ENCODE measurements at places on chromosomes 6 and 20.

DNA sequence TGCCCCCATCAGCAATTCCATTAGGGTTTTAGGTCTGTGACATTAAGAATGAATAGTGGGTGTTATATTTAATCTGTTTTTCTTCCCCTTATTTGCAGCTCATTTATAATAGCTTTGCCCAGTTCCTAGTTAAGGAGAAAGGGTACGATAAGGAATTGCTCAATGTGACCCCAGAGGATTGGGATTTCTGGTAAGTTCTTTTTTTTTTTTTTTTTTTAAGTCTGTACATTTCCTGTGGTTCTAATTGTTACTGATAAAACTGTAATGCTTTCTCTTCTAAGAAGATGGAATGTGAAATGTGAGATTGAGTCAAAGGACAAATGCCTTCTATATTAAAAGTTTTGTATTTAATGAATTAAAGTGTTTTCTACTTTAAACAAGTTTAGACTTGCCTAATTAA is 5.5 kb downstream of the NT5DC1 start:
- DNase-seq: no peak

DNA sequence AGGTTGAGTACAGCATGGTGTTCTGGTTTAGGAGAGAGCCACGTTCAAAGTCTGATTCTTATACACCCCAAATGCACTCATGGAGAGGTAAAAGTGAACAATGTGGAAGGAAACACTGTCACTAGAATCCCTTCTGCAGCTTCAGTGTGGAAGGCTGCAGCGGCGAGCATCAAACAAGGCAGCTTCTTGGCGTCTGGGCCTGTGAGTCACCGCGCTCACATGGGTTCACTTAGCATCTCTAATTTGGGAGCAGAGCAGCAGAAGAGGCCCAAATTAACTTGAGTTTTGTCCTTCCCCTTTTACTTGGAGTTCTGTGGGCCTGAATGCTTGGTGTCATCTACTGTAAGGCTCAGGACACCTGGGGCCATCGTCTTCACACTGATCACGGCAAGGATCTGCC is 10.9 kb upstream of the E2F1 start:
- DNase-seq: no peak

DNA sequence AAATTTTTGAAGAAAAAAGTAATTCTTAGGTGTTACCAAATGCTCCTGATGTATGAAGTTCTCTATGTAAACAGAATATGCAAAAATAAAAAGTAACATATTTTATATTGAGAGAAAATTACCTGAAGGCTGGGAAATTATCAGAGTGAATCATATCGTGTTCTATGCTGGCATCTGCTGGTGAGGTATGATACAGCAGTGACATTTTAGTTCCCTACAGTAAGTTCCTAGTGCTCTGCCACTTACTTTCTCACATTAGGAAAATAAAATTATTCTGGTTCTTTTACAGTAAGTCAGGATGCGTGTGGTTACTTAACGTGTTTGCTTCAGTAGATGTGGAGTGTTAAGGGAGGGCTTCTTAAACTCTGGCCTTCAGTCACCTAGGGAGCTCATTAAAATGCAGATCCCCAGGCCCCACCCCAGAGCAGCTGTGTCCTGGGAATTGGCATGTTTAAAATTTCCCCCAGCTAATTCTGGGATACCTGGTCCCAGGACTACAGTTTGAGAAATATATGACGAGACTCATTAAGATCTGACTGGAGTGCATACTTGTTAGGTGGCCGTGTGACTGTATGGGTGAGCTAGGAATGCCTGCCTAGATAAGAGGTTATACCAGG is 3.2 kb downstream of the ACTR5 start:
- no peak for DNase-seq

DNA sequence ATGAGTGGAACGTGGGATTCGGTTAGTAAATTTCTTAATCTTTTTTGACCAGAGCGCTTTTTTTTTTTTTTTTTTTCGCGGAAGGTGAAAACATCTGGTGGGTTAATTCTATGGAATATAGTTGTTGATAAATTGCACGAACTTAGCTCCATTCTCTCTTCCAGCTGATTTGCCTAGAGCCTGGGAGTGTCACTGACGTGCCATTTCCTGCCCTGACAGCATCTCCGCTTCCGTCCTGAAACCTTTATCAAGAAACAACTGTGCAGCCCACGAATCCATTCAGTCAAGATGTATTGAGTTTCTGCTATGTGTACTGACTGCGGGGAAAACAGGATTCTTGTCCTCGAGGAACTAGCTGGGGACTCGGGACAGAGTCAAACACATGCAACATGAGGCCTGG is 59.5 kb upstream of the TGM3 start:
- DNase-seq: no peak

DNA sequence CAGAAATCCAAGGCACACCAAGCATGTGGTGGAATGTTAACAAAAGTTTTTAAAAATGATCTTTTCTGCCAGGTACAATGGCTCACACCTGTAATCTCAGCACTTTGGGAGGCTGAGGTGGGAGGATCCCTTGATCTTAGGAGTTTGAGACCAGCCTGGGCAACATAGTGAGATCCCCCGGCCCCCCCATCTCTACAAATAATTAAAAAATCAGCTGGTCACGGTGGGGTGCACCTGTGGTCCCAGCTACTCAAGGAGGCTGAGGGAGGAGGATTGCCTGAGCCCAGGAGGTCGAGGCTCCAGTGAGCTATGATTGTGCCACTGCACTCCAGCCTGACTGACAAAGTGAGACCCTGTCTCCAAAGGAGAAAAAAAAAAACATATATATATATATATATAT is 8.0 kb downstream of the RIPK1 start:
- DNase-seq: no peak

GRCh38 chr6:129211626-129212025 is 328.7 kb downstream of the LAMA2 start:
- DNase-seq: no peak

DNA sequence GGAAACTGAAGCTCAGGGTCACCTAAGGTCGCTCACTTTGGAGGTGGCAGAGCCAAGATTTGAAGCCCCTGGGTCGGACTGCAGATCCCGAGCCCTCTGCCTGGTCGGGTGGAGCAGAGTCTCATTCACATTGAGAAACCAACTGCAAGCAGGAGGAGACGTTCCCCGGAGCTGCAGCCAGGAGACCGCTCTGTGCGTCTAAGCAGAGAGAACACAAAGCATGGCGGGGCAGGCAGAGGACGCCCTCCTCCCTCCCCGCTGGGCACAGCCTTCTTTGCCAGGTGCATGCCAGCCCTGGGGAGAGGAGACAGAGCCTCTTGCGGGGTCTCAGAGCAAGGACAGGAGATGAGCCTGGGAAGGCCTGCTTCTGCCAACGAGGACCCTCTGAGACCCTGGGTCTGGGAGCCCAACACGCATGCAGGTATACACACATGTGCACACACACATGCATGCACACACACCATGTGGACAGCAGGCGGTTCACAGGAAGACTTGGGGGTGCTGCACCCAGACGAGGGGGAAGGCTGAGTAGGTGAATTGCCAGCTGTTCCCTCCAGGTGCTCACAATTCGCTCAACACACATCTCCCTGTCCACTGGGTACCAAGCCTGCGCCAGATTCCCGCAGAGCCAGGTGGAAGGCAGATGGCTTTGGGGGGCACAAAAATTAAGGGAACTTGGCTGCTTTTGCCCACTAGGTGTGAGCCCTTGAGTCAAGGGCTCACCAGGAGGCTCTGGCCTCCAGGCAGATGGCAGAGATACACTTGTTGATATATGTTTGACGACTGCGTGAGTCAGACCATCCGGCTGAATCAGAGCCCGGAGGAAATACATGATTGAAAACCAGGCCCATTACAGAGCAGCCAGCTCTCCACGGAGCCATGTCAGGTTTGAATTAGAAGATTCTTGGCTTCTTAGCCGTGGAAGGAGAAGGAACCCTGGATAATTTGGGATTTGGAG is 5.5 kb upstream of the NTSR1 start:
- DNase-seq: no peak

DNA sequence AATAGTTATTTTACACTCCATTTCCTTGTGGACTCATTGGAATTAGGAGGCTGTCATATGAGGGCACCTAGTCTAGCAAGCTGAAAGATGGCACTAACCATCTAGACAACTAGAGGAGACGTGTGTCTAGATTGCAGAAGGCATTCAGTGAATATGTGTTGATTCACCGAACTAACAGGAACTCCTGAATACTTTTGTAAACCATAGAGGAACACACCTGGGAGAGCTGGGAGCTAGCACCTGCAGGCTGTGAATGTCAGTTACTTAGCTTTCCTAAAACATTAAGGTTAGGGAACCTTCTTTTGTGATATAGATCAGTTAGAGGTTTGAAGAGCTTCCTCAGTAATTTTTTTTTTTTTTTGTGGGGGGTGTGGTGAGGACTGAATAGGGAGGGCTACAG is 7.7 kb downstream of the OPN5 start:
- no peak for DNase-seq

GRCh38 chr6:74610352-74610751 is 595.5 kb downstream of the COL12A1 start:
- DNase-seq: no peak

GRCh38 chr6:157230910-157231309 is 92.4 kb downstream of the TMEM242 start:
- no peak for DNase-seq

DNA sequence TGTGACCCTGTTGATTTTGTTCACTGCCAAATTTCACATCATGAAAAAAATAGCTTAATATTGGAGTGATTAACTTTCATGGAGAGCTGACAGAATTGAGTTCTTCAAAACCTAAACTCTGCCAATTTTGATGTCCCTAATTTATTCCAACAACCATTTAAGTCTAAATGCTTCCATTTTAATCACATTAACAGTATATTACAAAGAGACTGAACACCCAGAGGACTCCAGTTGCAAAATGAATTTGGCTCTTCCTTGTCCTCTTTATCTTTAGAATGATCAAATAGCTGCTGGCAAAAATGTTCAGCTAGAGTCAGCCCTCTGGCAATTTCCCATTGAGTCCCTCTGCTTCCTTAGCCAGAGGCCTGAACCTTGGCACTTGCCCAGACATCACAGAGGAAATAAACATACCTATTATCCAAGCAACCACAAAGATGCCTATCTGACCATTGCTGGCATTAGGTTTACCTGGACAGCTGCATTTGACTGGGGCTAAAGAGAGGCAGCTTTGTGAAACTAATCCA is 299.0 kb upstream of the STXBP5 start:
- DNase-seq: no peak

- DNase-seq: no peak
Observed at GRCh38 chr6:161368514-161368913, 94.7 kb upstream of the AGPAT4 start.

DNA sequence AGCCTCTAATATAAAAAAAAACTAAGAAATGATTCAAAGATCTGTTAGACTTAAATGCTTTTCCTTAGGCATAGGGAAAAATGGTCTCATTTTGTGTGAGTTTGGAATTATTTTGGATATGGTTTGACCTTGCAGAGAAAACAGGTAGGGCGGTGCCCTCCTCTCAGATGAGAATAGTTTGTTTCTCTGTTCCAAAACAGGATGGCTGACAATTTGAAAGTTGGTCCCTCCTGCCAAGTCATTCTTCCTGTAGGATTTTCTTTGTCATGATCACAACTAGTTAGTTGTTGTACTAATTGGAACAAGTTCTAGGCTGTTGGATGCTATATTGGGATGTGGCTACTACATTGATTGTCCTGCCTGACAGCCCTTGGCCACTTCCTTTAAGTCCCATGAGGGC is 108.6 kb downstream of the BCKDHB start:
- no peak for DNase-seq

- DNase-seq: no peak
Observed at GRCh38 chr6:149985481-149985937, 21.8 kb downstream of the ULBP1 start.

GRCh38 chr6:25165177-25165576 is 114.0 kb upstream of the CARMIL1 start:
- no peak for DNase-seq

DNA sequence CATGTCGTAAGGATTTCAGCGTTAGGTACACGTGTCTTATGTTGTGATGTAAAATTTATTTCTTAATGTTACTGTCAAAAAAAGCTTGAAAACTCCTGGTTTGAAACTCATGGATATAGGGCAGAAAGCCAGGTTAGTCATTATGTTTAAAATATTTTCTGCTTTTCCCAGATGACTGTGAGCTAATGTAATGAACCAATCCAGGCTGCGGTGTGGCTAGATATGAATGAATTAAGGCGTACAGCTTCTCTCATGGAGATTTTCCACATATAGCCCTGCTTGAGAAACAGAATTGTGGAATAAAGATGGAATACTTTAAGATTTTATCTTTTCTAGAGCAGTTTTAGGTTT is 80.3 kb upstream of the STMND1 start:
- DNase-seq: no peak

DNA sequence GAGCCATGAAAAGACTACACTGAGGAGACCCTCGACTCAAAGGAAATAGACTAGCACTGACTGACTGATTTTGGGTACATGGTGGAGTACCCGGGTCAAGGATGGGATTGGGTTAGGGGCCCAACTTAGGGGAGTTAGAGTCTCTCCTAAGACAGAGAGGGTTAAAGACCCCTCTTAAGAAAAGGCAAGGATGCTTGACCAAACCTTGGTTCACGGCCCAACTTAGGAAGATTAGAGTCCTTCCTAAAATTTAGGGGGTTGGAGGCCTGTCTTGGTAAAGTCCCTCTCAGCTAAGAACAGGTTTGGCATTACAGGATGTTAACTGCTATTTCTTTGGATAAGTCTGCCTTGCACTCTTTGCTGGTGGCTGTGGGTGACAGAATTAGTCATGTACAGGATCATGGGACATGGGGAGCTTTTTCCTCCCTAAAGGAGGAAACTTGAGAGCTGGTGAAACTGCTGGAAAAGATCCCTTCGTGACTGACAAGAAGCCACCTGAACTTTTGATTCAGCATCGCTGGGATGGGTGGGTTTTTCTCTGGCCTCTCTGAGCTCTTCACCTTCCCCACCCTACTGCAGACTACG is 12.3 kb upstream of the SLC22A16 start:
- DNase-seq: peak; percentile 71
